Stimulated activated CD8-positive, alpha-beta memory T cell treated with anti-CD3 and anti-CD28 coated beads, Interleukin-4, amount 100 ng/mL, for 4 hours (primary cell): ENCODE measurements at places on chromosomes 1 and 21.
A peak's percentile ranks its signal among the peaks of the same experiment; 100 is the strongest.

DNA sequence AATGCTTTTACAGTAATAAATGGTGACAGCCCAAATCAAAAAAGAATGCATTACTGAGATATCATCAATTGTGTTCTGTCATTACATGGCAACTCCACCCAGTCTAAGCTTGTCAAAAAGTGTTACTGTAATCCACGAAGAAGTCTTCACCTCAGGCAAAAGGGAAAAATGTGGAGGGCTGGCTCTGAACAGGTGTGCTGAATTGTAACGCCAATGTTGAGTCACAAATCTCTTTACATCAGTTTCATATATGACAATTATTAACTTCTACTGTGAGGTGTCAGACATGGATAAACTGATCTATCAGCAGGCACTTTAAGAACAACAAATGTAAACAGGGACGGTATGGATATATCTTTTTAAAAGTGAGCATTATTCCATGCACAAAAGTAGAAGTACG, 98.5 kb upstream of the DMRTA2 start:
- DNase-seq = no peak

DNA sequence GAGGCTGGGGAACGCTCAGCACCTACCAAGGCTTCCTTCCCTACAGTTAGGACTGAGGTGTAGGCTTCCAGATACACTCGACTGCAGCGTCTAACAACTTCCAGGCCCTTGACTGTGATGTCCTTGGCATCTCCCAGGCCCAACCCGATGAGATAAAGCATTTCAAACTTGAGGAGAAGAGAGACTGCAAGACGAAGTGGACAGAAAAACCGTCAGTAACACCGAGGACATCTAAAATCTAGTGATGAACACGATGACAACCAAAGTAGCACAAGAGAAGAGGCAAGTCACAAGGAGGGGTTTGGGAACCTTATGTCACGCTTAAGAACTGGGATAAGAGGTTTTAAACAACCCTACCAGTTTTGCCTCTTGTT, 314 bp downstream of the DPH5 start:
- no peak for DNase-seq

- no peak for DNase-seq
These were observed 201.7 kb downstream of the FGGY start for GRCh38 chr1:59498640-59499039.

- DNase-seq = no peak
These were observed 4.1 kb downstream of the NTRK1 start for GRCh38 chr1:156864796-156865195.

GRCh38 chr1:109905491-109905890, 5.2 kb upstream of the CSF1 start:
- no peak for DNase-seq

GRCh38 chr1:210151052-210151672, 81.4 kb upstream of the SERTAD4 start:
- no peak for DNase-seq

GRCh38 chr1:96365076-96365475, 356.5 kb upstream of the PTBP2 start:
- no peak for DNase-seq

GRCh38 chr1:202942426-202942825, 15.4 kb upstream of the KLHL12 start:
- no peak for DNase-seq

- DNase-seq = no peak
These were observed 20.5 kb downstream of the SOX13 start for GRCh38 chr1:204093421-204093717.

GRCh38 chr1:112805155-112805853, 90.2 kb upstream of the PPM1J start:
- no peak for DNase-seq

GRCh38 chr1:219917281-219917680, 11.1 kb downstream of the SLC30A10 start:
- no peak for DNase-seq

DNA sequence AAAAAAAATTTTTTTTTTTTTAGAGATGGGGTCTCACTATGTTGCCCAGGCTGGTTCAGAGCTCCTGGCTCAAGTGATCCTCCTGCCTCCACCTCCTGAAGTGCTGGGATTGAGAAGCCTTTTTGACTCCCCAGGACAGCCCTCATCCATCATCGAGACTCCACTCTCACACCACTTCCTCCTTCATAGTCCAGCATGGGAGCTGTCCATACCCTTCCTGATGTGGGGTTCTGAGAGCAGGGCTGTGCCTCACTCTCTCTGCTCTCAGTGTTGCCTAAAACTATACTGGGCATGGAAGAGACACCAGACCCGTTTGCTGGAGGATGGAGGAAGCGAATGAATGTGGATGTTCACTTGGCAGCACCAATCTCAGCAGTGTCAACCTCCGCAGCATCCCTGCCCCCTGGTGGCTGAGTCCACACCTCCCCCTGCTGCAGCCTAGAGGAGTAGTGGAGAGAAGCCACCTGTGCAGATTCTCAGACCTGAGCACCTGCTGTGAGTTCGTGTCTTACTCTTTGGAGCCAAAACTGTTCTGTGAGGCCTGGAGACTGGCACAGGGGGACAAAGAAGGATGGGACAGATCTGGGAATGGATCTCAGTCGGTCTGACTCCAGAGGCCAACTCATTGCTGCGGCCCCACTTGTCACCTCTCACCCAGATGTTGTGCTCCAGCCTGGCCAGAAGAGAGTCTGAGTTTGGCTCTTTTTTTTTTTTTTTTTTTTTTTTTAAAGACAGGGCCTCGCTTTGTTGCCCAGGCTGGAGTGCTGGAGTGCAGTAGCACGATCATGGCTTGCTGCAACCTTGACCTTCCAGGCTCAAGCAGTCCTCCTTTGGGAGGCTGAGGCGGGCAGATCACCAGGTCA, 17.7 kb downstream of the TINAGL1 start:
- peak; percentile 25 for DNase-seq

GRCh38 chr1:110765640-110766335, 91.0 kb upstream of the KCNA3 start:
- no peak for DNase-seq

GRCh38 chr1:15584489-15585363, at the start of gene AGMAT:
AGMAT (minus strand) TSS chr1:15585051; CDS start chr1:15584967, 84 bp downstream.
- no peak for DNase-seq
